SIG-M5 (cell line): ENCODE measurements at places on chromosomes 5 and 9.

DNA sequence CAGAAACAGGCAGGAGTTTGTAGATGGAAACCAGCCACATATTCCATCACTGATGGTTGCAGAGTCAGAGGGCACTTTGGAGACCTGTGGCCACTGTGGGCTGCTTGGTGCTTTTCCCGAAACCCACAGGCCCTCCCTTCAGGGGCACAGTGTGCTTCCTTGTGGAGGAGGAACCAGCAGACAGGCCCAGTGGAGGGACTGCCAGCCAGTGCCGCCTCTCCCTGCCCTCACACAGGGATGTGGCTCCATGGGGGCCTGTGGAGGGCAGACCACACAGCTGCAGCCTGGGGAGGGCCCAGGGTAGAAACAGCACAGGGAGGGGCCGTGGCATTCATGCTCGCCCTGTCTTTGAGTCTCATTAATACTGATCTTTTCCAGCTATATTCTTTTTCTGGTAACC, 35.2 kb downstream of the CEP72 start:
- DNase-seq: no peak

- DNase-seq: no peak
Measured at GRCh38 chr5:170755679-170756456, 27.7 kb upstream of the GABRP start.

DNA sequence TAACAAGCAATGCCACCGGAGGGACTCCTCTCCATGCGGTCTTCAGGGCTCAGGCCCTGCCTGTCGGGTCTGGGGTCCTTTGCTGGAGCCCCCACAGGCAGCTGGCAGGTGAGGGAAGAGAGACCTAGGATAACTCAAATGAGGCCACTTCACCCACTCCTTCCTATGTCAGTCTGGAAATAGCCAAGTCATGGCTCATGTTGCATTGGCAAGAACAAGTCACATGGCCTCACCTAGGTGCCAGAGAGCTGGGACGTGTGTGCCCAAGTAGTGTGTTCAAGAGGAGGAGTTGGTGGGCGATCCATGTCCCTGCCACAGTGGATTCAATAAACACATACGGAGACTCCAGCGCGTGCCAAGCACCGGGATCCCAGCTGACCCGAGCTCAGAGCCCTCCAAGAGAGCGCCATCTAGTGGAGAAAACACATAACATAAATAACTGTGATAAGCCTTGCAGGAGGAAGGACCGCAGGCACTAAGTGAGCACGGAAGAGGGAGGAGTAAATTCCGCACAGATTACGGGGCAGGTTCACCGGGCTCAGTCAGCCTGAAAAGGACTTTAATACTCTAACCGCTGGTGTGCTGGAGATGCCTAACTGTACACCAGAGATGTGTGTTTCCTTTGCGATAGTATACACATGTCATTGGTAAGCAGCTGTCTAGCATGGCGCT, 580.8 kb downstream of the CCDC171 start:
- no peak for DNase-seq

DNA sequence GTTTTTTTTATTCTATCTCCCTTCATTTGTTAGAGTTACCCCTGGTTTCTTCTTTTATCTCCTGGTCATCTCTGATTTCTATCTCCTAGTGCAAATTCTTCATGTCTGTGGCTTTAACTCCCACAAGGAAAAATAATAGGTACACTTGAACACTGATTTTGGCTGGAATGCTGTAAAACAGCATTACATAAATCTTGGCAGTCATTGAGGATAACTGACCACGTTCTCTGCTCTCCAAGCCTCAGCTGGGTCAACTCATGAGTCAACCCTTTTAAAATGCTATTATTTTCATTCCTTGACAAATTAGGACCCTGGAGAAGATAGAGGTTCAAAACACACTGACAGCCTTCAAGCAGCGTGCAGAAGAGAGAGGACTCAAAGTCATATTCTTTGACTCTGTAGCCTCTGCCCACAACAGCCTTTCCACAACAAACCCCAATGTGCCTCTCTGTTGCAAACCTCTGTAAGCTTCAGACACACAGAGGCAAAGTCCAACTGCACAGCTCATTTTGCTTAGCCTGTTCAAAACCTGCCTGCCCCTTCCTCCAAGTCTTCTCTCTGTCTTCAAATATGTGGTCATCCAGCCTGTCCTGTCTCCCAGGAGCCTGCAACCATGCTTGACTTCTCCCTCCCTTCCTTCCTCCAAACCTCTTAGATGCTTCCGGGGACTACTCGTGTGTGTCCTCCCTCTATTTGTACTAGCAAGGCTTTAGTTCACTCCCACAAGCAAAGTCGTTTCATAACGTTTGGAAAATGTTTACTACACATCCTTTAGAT, 398.4 kb downstream of the MED10 start:
- no peak for DNase-seq

GRCh38 chr9:2597483-2597882, 24.1 kb upstream of the VLDLR start:
- DNase-seq: no peak

GRCh38 chr5:165410476-165410875, 1905.1 kb downstream of the MAT2B start:
- DNase-seq: no peak

GRCh38 chr5:2205185-2205585, 322.5 kb upstream of the IRX4 start:
- DNase-seq: no peak

- no peak for DNase-seq
Measured at GRCh38 chr5:69268899-69269298, 34.2 kb downstream of the CDK7 start.

DNA sequence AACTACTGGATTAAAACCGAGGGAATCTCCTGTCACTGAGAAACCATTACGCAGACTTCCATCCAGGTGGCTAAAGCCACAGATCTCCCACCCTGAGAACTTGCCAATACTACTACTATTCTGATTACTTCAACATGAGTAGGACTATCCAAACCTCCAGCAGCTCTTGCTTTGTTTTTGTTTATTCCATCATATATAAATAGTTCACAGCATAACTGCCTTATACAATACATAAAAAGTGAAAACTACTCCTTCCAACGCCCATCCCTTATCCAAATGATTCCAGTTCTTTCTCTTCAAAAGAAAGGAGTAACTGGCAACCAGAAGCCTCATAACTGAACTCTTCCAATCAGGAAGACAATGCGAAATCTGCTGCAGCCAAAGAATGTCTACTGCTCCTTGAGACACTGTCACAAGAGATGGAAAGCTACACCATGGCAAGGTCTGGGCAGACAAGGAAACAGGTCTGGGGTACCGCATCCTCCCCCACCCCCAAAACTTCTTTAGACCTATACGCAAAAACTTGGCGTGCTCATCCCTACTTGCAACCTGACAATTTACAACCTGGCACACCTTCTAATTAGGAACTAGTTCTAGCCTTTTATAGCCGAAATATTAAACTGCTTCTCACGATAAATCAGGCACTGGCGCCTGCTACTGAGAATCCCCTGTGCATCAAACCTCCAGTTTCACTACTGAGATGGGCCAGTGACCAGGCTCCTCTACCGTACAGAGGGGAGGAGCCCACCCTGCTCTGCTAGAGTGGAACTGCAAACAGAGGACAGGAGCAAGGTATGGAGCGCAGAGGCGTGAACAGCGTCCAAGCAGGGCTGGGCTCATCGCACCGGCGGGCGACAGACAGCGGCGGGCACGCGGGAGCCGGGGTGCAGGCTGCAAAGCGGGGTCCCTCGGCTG, 986 bp downstream of the PLPP1 start:
- no peak for DNase-seq

DNA sequence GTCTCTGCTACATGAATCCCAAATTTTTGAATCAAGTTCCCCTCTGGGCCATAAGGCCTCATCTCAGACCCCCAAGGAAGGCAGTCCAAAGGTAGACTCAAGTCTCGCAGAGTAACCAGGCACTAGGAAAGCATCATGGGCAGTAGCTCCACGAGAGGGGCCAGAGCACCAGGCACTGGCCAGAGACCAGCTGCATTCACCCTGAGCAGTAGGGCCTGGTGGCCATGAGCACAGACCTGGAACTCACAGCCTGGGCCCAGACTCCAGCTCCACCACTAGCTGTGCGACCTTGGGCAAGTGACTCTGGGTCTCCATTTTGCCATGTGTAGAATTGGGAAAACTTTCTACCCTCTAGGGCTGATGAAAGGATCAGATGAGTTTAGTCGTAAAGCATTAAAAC, 28.5 kb downstream of the NANS start:
- no peak for DNase-seq

DNA sequence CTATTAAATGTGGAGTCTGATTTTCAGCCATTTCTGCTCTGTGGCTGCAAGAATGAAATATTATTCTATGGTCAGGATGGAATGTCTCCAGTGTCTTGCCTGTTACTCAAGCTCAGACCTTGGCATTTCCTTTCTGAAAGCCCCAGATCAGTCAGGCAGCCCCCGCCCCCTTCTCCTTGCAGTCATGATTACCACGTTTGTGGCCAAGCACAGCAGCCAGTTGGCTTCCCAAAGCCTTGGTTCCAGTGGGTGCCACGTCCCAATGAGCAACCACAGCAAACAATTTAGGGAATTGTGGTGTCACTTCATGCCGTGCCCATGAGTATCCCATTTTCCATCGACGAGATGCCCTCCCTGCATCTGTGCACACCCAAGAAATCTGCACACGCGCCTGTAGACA, 9.7 kb upstream of the OBP2A start:
- no peak for DNase-seq

DNA sequence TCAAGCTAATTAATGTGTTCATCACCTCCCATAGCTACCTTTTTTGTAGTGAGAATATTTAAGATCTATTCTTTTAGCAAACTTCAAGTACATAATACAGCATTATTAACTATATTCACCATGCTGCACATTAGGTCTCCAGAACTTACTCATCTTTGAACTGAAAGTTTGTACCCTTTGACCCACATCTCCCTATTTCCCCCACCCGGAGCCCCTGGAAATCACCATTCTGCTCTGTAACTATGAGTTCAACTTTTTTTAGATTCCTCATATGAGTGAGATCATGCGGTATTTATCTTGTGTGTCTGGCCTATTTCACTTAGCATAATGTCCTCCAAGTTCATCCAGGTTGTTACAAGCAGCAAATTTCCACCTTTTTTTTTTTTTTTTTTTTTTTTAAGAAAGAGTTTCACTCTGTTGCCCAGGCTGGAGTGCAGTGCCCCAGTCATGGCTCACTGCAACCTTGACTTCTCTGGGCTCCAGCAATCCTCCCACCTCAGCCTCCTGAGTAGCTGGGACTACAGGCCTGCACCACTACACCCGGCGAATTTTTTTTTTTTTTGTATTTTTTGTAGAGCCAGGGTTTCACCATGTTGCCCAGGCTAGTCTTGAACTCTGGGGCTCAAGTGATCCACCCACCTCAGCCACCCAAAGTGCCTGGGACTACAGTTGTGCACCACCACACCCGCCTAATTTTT, 100.4 kb upstream of the SAP30L start:
- DNase-seq: no peak

GRCh38 chr9:72574156-72574810, 52.9 kb downstream of the TMC1 start:
- DNase-seq: no peak

GRCh38 chr5:129718471-129719090, 29.3 kb upstream of the MINAR2 start:
- no peak for DNase-seq

GRCh38 chr9:78314953-78315870, 18.3 kb downstream of the PSAT1 start:
- no peak for DNase-seq

- DNase-seq: no peak
Measured at GRCh38 chr5:42984307-42984706, 55.8 kb downstream of the ANXA2R start.

GRCh38 chr5:180960209-180960608, 28.4 kb upstream of the BTNL3 start:
- DNase-seq: no peak

- DNase-seq: no peak
Measured at GRCh38 chr5:157578079-157578780, 2.7 kb upstream of the ADAM19 start.

DNA sequence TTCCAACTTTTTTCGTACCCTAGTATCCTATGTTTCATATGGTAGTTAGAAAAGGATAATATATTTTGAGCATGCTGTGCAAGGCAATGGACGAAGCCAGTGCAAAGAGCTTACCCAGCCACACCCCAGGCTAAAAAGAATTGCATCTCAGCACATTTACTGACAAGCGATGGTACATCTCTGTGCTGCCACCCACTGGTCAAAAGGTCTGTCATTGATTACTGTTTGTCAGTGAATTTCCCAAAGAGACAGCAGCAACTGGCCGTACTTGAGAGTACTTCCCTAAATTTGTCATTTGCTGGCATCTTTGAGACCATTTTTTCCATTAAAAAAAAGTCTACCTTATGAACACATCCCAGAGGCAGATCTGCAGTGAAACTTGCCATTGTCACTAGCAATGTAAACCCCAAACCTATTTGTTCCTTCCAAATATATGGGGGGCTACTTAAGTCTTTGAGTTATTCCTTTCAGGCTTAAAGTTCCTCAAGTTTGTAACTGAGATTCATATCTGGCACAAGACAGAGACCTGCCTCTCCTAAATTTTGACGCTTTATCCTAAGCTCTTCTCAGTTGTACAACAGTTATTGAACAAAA, 184.3 kb downstream of the CTNND2 start:
- no peak for DNase-seq

DNA sequence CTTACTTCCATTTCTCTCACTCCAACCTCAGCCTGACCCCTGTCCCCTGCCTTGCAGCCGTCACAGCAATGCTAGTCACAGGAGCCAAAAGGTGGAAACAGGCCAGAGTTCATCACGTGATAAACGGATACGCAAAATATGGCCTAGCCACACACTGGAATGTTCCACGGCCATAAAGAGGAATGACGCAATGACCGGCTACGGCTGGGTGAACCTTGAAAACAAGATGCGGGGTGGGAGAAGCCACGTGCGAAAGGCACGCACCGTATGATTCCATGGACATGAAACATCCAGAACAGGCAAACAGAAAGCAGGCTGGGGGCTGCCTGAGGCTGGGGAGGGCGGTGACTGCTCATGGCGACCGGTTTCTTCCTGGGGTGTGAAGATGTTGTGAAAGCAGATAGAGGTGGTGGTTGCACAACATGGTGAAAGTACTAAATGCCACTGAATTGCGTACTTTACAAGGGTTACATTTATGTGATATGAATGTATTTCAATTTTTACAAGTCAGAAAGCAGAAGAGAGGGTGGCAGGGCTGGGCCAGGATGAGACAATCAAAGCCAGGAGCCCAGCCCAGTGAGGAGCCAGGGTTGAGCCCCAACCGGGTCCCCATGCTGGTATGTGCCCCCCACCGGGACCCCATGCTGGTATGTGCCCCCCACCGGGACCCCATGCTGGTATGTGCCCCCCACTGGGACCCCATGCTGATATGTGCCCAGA, 117.8 kb upstream of the SARDH start:
- peak; percentile 80 for DNase-seq

DNA sequence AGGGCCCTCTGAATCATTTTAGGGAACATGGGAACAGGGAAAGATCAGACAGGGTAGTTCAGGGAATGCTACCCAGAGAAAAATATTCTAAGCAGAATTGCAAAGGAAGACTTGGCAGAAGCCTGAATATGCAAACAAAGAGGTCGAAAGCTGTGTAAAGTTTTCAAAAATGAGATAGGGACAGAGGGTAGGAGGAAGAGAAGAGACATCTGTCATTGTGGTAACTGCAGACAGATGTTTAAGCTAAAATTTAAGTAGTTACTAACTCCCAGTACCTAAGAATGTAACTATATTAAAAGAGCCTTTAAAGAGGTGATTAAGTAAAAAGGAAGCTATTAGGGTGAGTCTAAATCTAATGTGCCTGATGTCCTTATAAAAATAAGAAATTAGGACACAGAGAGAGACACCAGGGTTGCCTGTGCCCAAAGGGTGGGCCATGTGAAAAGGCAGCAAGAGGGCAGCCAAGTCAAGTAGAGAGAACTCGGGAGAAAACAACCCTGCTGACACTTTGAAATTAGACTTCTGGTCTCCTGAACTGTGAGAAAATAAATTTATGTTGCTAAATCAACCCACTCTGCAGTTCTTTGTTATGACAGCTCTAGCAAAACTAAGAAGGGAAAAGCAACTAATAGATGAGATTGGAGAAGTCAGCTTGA, 1647.4 kb upstream of the C9orf72 start:
- no peak for DNase-seq
